ENCODE measurements at places on chromosomes 2 and 18. TPM values are rescaled to one million over a fixed set of nuclear protein-coding genes. Genes with fewer than 3 reads are reported as not detected.

GRCh38 chr2:6986301-6986911 lies 69.2 kb downstream of the RNF144A start:
- no peak for DNase-seq

DNA sequence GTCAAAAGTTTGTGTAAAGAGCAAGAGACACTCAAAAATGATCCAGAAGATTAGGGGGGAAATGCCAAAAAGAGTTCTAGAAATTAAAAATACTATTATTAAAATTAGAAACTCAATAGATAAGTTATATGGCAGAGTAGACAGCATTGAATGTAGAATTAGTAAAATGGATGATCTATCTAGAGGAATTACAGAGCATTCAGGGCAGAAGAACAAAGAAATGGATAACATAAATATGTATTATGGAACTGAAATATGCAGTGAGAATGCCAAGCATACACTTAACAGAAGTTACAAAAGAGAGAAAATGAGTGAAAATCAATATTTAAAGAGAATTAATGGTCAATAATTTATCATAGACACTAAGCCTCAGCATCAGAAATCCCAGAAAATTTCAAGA lies 33.2 kb upstream of the OR6B3 start:
- no peak for DNase-seq

DNA sequence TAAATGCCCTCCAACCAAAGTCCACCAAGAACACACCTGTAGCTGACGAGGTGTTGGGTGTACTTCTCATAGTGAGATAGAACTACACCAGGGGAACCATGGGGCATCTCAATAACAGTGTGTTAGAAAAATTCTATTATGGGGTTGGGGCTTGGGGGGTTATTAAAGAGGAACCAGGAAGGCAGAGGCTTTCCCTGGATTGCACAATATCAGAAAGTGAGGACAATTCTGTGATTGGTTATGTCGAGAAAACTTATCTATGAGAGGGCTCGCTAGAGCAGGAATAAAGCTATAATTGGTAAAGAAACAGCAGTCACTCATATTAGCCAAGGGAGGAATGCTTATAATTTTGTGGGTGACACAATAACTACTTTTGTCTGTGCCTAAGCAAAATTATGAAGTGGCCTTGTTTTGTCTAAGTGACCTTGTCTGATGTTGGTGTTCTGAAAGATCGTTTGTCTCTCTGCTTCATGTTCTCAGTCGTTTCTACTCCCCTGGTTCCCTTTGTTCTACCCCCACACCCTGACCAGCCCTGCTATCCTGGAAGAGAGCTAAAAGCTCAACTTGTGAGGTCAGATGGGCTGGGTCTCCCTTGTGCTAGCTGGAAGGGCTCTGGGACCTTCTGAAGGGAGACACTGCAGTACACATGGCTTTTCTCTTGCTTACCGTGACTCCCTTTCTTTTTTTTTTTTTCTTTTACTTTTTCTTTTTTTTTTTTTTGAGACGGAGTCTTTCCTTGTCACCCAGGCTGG lies 21.6 kb upstream of the INO80C start:
- no peak for DNase-seq

DNA sequence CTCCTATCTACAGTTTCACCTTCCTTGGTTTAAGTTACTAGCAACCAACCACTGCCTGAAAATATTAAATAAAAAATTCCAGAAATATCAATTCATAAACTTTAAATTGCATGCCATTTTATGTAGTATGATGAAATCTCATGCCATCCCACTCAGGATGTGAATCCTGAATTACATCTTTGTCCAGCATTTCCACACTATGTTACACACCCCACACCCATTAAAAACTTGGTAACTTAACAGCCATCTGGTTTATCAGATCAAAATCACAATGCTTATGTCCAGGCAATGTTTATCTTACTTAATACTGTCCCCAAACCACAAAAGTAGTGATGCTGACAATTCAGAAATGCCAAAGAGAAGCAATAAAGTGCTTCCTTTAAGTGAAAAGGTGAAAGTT lies 21.6 kb downstream of the CUL3 start:
- DNase-seq: no peak

DNA sequence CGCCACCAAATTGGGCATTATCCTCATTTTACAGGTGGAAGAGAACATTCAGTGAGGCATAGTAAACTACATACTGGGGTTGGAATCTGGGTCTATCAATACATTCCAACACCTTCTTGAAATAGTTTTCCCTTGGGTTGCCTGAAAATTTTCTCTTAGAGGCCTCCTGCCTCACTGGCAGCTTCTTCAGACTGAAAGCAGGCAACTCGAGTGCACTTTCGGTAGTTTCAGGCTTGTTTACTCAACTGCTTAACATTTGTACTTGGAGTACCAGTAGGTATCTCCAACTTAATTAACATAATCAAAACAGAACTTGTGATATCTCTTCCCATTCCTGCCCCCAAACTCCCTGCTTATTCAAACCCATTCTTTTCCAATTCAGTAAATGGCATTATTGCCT lies 36.2 kb upstream of the C2orf74 start:
- no peak for DNase-seq

GRCh38 chr2:26284132-26284531 lies 39.4 kb downstream of the HADHB start:
- DNase-seq: no peak

- DNase-seq: no peak
Measured at GRCh38 chr18:67550872-67551520, 34.5 kb upstream of the DSEL start.

DNA sequence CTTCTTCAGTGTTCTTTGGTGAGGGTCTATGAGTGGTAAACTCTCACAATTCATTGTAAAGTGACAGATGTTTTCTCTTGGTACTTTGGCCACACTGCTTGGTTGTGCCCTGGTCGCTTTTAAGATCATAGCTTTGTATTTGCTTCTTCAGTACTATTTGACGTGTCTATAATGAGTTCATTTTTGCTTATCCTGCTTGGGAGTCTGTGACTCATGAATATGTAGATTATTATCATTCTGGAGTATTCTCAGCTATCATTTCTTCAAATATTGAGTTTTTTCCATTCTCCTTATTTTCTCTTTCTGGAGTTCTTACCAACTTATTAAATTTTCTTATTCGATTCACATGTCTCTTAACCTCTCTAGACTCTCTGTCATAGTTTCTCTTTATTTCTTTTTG lies 73.0 kb upstream of the HS6ST1 start:
- DNase-seq: no peak

GRCh38 chr2:43676322-43677050 lies at the start of gene C1GALT1C1L:
Gene C1GALT1C1L, minus strand, starts transcription at chr2:43676429. Its CDS starts 107 bp downstream, at chr2:43676322.
- peak; percentile 53 for DNase-seq

Gene SPP2
- total RNA-seq: 208 TPM

Gene GYPC
- total RNA-seq: 8.7 TPM

Gene CHRNG
- not detected for total RNA-seq

Gene ATP6V1B1
- total RNA-seq: not detected

Gene KCNG2
- 0.08 TPM for total RNA-seq

Gene EHD3
- total RNA-seq: 19.1 TPM

Gene C1QL2
- total RNA-seq: not detected
